ENCODE measurements at places on chromosomes 5 and 9.

GRCh38 chr5:143657647-143658285 lies 154.2 kb upstream of the HMHB1 start:
- no peak for DNase-seq

GRCh38 chr9:29981013-29981412 lies 2403.4 kb upstream of the ACO1 start:
- no peak for DNase-seq

DNA sequence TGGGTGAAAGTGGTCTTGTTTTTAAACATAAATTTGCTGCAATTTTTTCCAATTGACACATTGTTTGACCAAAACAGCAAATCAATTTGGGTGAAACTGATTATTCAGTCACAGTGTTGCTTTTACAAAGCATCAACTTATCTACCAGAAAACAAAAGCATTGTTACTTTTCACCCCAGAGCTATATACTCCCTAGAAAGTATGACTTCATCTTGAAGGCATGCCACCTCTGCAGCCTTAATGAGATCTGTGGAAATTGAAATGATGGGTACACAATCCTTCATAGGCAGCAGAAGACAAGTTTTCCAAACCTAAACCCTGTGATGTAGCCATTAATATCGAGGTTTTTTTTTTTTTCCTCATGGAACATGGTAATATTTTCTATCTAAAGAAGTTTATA lies 615.9 kb downstream of the CHSY3 start:
- DNase-seq = no peak

DNA sequence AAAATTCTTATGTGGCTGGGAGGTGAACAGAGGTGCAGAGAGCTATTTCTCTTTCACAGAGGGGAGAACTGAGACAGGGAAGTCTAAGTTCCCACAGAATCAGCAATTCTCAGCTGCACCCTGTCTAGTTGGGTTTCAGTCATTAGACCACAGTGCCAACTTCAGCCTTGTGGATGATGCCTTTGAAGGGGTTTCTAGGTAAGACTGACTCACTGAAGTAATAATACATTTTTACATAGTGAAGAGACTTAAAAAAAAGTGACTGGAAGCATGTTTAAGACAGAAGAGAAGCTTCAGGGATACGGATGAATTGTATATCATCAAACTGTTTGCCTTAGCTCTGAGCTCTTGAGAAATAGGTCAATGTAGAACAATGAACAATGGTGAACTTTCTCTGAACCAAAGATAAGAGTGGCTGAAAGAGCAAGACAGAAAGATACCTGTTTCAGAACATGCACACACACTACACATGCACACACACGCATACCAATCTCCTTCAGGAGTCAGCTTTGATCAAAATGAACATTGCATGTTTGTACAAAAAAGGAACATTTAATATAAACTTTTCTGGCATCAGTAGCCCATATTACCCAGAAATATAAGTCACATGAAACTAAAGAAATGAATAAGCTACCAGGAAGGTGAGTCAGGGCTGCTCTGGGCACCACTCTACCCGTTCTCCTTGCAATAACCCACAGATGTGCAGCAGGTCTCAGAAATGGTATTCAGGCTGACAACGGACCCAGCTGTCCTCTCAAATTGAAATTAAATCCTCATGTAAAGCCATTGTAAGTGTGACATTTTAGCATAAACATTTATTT lies 12.6 kb upstream of the FYB1 start:
- DNase-seq = no peak

DNA sequence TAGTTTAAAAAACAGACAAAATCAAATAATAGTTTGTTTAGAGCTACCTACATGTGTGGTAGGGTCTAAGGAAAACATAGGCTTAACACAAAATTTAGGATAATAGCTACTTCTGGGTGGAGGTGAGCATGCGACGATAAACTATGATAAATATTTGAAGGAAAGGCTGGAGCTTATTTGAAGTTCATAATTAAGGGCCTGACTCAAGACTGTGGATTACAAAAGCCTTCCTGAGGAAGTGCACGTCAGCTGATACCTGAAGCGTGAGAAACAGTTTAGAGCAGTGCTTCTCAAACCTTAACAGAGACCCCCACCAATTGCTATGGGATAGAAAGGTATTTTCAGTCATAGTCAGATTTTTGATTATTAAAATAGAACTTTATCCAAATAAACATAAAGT lies 20.4 kb upstream of the UBLCP1 start:
- DNase-seq = no peak

DNA sequence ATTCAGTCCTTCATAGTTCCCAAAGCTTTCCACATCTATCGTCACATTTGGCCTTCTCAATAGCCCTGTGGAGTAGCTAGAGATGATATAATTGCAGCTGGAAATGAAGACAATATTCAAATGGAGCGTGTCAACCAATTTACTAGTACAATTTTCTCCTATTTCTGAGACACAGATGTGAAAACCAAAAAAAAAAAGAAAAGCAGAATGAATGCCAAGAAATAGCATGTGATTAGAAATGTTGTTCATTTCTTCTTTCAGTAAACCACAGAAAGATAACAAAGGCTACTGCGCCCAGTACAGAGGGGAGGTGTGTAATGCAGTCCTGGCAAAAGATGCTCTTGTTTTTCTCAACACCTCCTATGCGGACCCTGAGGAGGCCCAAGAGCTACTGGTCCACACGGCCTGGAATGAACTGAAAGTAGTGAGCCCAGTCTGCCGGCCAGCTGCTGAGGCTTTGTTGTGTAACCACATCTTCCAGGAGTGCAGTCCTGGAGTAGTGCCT lies 99.0 kb downstream of the MUSK start:
- DNase-seq = no peak

DNA sequence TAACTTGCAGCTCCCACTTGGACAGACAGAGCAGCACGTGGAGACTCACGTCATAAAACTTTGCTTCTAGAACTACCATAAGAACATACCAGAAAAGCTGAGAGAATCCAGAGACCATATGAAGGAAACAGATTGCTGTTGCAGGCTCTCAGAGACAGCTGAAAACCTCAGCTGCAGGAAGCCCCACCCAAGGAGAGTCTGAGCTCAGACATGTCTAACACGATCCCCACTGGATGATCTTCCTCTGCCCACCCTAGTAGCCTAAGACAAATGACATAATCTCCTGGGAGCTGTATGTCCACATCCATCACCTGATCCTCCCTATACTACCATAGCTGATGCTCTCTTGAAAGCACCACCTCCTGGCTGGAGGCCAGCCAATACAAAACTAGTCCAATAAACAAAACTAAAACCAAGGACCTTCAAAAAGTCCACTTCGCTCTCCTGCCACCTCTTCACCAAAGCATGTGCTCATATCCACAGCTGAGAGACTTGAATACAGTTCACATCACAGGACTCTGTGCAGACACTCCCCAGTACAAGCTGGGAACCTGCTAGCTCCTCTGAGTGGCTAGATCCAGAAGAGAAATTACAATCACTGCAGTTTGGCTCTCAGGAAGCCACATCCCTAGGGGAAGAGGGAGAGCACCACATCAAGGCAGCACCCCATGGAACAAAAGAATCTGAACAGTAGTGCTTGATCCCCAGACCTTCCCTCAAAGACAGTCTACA lies 257.4 kb downstream of the TRIM36 start:
- DNase-seq = no peak

DNA sequence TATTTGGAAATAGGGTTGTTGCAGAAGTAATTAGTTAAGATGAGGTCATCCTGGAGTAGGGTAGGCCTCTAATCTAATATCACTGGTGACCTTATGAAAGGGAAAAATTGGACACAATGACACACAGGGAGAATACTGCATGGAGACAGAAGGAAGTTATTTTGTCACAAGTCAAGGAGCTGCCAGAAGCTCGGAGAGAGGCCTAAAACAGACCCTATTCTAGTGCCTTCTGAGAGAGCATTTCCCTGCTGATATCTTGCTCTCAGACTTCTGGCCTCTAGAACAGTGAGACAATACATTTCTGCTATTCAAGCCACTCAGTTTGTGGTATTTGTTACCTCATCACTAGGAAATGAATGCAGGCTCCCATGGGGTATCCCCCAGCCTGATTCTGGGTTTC lies 332.9 kb downstream of the CSNK1G3 start:
- DNase-seq = no peak

DNA sequence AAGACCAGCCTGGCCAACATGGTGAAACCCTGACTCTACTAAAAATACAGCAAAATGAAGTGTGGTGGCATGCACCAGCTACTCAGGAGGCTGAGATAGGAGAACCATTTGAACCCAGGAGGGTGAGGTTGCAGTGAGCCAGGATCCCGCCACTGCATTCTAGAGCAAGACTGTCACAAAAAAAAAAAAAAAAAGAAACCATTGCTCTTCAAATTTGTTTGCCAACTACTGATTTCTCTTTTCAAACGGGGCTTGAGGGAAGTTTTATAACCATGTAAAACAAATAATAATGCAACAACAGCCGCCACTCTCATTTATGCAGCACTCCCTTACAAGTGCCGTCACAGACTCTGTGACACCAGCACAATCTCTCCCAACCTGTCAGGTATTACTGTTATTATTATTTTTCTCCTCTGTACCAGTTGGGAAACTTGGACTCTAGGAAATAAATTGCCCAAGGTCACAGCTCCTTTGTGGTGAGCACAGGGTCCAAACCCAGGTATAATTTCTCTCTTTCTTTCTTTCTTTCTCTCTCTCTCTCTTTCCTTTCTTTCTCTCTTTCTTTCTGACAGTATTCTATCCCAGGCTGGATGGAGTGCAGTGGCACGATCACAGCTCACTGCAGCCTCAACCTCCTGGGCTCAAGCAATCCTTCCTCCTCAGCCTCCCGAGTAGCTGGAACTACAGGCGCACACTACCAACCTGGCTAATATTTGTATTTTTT lies 25.4 kb downstream of the SERINC5 start:
- DNase-seq = no peak

DNA sequence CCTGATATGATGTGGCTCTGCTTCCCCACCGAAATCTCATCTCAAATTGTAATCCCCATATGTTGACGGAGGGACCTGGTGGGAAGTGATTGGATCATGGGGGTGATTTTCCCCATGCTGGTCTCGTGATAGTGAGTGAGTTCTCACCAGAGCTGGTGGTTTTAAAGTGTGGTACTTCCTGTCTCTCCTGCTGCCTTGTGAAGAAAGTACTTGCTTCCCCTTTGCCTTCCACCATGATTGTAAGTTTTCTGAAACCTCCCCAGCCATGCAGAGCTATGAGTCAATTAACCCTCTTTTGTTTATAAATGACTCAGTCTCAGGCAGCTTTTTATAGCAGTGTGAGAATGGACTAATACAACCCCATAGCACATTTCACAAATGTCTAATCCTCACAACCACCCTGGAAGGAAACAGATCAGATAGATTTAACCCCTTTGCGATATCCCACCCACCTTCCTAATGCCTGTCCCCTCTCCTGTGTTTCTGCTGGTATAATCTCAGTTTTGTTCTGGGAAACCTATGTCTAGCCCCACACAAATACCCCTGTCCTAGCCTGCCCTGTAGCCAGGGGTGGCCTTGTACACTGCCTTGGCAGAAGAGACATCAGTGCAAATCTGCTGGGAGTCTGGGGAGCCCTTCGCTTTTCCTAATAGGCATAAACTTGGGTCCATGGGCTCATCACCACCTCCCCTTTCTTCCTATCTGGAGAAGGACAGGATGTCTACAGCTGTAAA lies 157.0 kb upstream of the RAI14 start:
- no peak for DNase-seq

DNA sequence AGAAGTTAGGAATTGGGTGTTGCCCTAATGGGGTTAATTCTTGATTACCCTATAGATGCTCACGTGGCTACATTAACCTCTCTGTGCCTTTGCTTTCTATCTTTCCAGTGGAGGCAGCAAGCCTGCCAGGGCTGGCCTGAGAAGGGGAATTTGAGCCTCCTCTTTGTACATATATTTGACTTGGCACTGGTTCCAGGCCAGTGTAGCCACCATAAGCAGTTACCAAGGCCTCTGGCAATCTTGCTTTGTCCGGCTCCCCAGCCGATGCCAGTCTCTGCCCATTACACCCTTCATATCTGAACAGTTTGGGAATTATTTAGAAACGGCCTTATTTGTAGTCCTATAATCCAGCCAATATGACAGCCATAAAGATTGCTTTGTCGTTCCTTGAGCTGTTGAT lies 58.6 kb upstream of the PPARGC1B start:
- no peak for DNase-seq

- peak; percentile 56 for DNase-seq
Observed at GRCh38 chr9:34437006-34437925, 21.1 kb downstream of the FAM219A start.

DNA sequence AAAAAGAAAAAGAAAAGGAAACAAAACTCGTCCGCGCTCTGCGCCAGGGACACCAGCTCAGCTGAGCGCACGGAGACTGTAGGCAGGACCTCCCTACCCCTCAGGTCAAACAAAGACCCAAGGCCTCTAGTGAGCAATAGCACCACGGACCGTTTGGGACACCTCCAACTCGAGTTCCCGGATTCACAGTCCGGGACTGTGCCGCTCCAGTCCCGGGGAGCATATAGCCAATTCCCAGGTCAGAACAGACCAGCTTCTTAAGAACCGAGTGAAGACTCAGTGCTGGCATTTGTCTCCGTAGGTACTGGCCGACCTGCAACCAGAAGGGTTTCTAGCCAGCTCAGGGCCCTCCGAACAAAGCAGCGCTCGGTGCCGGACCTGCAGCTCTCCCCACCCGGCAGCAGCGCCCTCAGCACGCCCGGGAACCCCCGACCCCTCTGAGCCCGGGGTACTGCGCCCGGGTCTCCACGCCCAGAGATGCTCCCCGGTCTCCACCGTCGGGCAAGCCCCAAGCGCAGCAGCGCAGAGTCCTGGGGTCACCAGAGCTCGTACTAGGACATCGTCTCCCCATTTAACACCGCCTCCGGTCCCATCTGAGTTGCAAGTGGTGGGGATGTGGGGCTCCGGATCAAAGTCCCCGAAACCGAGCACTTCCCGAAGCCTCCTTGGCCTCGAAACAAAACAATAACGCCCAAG lies 591 bp downstream of the ABCA1 start:
- DNase-seq = peak; percentile 20

DNA sequence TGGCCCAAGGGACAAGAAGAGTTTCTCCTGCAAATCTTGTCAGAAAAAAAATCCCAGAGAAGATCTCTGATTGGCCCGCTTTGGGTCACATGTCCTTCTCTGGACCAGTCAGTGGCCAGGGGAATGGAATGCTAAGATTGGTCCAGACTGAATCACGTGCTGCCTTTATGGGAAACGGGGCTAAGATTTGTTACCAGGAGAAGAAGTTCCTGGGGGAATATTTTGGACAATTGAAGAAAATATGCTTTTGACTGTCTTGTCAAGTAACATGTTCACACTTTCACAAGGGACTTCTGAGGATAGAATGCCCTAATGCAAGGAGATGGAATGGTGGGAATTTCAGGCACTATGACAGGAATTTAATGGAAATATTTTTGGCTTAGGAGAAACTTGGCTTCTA lies 74.1 kb upstream of the SH3PXD2B start:
- DNase-seq = no peak

DNA sequence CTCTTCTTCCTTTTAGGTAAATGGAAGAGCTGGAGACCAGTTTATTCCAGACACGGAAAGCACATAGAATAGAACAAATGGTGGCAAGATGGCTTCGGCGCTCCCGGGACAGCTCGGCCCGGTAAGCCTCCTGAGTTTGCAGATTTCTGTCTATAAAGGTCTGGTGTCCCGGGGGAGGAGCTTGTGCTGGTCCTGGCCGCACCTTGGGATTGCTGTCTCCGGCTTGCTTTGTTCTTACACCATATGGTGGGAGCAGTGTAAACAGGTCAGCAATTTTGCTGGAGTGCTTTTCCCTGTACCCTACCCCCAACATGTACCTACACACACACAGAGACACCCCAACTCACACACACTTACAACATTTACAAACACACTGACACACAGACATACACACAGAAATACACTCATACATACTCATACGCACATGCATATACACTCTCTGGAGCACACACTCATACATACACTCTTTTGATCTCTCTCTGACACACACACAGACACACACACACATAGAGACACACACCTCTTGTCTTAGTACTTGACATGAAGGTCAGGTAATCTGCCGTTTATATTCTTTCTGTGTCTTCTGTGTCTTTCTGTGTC lies 42.0 kb downstream of the FRMPD1 start:
- no peak for DNase-seq

Data from activated CD8-positive, alpha-beta memory T cell treated with anti-CD3 and anti-CD28 coated beads, Interleukin-2, amount 50 U/mL, for 4 hours (primary cell).